ENCODE measurements at places on chromosomes 5 and 9. TPM values are rescaled to one million over a fixed set of nuclear protein-coding genes. Genes with fewer than 3 reads are reported as not detected.
A peak's percentile ranks its signal among the peaks of the same experiment; 100 is the strongest.

The PCDHB3 gene
- 1.4 TPM for total RNA-seq

DNA sequence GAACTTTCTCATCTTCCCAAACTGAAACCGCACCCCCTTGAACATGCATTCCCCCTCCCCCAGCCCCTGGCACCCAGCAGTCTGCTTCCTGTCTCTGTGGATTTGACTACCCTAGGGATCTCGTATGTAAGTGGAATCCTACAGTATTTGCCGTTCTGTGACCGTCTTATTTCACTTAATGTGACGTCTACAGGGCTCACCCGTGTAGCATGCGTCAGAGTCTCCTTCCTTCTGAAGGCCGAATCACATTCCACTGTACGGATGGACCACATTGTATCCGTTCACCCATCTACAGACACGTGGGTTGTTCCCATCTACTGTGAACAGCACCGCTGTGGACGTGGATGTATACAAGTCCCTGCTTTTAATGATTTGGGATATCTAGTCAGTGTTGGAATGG, 4.5 kb downstream of the PRRX2 start:
- no peak for DNase-seq

The SPRY4 gene
- total RNA-seq = 9.7 TPM

DNA sequence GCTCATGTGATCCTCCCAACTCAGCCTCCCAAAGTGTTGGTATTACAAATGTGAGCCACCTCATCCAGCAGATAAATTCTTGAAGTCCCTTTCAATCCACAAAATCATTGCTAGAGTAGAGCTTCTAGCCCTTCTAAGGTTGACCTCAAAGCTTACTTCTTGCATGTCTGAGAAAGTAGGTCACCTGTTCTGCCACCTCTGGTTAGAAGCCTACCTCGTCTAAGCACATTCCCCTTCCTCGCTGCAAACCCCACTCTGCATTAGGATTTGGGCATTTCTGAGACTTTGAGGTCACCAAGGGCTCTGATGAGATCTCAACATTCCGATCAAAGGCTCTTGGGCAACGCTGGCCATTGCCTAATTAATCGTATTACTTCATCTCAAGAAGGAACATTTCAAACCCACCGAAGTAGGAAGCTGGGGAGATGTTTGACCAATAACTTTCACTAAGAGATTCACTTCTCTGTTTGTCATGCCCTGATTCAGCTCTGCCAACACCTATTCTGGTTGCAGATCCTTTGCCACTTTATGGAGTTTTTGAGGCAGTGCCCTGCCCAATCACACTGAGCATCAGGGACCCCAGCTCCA, 8.6 kb downstream of the ADAM19 start:
- DNase-seq = no peak

DNA sequence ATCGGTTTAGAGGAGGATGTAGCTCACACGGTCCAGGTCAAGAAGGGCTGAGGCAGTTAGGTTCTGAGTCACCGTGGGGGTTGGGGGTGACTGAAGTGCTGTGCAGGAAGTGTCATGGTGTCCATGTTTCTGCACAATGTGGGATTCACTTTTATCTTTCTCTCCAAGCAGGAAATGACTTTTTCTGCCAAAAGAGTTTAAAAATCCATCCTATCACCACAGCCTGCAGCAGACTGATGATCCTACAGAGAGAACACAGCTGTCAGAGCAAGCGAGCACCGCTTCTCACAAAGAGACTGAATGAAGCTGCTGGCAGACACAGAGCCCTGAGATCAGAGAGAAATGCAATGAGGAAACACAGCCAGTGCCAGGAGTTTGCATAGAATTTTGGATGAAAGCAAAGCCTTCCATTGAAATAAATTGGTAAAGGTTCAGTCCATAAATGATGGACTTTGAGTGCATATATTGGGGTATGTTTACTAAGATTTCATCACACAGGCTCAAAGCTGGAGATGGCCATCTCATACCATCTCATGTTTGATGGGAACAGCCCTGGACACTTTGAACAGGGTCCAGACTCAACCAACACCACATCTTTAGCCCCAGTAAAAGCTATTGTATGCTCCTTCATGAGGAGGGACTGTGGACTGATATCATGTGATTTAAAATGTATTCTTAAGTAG, 213.9 kb upstream of the FBXL7 start:
- DNase-seq = peak; percentile 41

- no peak for DNase-seq
Observed at GRCh38 chr9:6759185-6759977, 1.6 kb downstream of the KDM4C start.

The IL7R gene
- total RNA-seq = 0.67 TPM

DNA sequence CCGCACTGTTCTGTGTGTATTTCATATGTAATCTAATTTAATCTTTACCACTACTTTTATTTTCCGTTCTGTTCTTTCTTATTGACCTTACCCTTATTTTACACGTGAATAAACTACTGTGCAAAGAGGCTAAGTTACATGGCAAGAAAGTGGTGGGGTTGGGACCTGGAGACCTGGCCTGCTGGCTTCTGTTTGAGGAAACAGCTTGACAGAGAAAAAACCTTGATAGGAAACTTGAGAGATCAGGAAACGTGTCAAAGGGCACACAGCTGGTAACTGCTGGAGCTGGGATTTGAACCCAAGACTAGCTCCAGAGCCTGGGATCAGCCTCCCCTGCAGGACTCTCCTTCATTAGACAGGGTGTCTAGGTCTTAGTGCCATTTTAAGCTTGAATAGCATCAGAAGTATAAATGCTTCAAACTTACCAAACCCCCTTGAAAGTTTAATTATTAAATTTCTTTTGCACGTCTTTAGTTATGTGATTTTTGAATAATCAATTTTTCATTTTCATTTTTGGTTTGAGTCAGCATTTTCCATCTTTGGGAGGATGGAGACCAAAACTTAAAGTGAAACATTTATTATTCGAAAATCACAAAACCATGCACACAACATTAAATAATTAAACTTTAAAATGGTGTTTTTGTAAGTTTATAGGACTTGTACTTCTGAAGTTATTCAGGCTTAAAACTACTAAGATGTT, 129.5 kb downstream of the RGS3 start:
- no peak for DNase-seq

The ESM1 gene
- total RNA-seq = not detected

DNA sequence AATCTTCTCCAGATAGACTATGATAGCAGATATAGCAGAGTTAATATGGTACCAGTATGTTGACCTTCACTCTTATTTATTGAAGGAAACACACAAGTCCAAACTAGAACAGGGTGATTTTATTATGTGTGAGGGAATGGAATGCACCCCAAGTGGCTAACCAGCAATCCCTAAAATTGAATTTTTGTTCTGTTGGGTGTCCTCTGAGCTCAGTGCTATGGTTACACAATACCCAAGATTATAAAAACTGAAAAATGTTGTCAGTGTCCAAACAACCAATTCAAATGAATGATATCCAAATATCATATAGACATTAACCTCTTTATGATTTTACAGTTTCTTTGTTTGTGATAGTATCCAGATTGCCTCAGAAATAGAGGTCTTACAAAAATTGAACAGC, 60.9 kb downstream of the NNT start:
- DNase-seq = no peak

All from Right ventricle myocardium superior (tissue), 1 donor.